ENCODE measurements at places on chromosomes 6 and 20.

DNA sequence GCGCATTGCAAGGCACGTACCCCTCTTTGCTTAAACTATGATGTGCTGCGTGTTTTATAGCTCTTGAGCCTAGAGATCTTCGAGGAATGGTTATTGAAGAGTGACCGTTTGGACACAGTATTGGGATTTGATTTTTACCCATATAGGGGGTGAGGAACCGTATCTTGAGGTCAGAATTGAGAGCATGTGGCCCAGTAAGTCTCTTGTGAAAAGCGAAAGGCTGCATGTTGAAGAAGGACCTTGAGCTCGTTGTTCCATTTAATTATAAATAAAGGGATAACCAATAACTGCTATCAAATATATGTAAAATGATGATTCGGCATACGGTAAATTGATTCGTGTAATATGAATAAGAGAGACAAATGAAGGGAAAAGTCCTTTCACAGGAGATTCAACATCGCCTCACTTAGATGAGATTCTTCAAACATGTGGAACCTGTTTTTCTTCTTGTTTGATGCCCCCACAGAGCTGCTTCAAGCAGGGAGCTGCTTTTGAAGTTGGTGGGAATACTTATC is 66.6 kb downstream of the AKAP12 start:
- DNase-seq, result no peak

DNA sequence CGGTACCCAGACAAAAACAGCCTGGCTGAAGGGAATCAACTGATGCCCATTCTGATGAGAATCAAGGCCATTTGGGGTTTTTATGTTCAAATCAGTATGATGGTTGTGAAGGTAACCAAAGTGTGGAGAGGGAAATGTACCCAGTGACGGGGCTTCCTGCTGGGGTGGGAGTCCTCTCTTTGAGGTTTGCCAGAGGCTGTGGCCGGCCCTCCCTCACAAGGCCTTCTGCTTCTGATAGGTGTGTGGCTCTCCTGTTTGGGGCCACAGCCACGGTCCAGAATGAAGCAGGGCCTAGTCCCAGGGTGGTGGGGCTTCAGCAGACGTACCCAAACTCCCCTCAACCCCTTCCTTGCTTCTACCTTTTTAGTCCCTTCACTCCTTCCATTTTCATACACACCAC is 86.7 kb upstream of the NAA20 start:
- no peak for DNase-seq

DNA sequence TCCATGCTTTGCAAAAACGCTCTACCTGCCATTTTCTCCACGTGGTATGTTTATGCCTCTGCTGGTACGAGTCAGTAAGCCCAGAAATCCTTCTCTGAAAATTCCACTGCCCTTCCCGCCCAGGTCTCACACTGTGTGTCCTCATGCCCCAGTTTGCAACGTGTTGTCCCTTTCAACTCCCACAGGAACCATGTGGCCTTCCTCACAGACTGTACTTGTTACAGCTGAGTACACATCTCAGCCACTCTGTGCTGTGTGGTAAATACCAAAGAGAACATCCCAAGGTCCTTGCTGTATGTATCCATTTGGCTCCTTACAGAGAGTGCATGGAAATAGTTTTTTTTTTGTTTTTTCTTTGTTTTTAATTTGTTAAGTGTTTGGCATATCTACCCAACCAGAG is 56.9 kb downstream of the RTN4IP1 start:
- DNase-seq, result no peak

DNA sequence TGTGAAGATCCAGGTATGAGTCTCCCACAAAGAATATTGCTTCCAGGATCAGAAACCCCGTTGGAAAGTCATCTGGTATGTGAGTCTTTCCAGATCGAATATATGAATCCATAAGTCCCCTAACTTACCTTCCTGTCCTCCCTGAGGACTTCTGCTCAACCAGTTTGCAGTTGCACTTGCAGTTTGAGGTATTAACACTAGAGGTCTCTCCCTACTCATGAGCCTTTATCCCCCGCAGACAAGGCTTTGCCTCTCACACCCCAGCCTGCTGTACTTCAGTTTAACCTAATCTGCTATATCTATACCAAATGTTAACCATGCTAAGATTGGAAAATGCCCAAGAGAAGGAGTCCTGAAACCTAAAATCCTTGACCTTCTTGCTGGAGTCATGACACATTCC is 135.3 kb upstream of the DEFB112 start:
- no peak for DNase-seq

DNA sequence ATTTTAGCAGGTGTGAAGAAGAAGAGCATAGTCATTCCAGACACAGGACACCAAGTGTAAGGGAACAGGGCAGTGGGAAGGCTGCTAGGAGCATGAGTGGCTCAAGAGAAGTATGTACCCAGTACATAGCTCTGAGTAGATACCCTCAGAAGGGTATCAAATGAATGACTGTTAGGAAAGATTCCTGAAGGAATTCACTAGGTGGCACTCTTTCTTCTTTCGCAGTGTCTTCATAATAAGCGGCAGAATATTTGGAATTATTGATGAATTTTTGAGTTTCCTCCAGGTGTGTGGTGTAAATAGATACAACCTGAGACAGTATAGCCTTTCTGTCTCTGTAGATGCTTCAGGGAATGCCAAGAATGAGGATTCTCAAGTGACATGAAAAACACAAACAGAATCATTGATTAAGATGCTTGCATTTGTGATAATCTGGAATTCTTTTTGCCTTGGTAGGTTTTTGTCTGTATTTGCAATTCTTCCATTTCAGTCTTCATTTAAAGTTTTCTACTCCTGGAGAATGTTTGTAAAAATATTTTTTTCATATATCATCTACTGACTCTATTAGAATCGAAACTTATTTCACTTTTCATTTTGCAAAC is 264.3 kb upstream of the RIMS1 start:
- no peak for DNase-seq

DNA sequence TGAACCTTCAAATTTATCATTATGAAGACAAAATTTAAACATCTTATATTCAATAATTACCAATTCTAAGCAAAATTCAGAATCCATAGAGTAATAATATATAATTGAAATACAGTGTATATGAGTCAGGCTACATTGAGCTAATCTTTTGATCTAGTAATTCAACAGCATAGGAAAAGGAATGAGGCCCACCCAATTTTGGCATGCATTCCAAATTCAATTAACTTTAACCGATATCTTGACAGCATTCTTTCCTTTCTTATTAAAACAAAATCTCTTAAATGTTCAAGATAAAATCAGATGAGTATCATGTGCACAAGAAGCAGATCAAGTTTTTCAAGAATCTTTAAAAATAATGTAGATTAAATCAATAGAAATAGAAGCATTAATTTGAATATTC is 132.9 kb upstream of the QKI start:
- no peak for DNase-seq

GRCh38 chr6:26312096-26312463 is 52.9 kb upstream of the BTN3A2 start:
- no peak for DNase-seq

DNA sequence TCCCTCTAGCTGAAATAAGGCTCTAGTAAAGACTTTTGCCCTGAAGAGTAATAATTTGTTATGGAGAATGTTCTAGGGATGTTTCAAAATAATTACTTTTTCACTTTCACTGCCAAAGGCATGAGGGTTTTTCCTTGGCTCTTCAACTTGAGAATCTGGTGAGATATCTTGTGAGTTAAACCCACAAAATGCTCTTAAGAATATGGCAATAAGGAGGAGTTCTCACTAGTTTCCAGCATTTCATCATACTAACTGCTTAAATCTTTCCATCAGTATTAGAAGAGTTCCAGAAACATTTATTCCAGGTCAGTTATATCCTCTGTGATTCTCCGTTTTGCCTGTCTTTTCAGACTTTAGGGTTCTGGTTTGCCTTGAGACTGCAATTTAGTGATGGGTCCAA is 785.6 kb upstream of the GJE1 start:
- DNase-seq, result no peak

DNA sequence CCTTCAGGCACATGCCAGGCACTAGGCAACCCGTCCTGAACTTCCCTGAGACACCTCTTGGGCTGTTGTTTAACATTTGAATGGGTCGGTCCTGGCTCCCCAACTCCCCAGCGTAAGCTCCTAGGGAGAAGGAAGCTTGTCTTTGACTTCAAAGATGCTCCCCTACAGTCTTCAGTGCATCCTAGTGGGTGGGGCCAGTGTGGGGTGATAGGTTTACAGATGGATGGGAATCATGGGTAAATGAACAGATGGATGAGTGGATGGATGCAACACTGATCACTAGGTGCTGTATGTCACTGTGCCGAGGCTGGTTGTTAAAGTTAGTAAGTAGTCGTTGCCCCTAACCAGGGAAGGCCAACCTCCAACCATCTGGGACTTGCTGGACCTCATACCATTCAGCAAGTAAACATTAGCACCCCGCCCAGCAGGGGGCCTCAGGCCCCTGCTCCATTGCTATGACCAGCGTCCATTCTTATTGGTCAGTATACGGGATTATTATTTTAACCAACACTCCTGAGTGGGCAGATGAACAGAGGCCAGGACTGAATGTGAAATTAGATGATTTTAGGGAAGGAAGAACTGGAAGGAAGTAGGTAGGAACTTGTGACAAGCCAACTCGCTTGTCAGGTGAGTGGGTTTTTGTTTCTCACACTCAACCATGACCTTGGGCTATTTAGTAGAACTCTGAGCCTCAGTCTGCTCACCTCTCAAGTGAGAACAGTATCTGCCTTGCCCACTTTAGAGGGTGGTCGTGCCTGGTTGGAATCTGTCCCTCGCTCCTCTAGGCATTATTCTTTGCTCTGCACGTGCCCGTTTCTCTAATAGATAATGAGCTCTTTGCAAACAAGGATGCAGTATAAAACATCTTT is 82.9 kb upstream of the FOXP4 start:
- DNase-seq, result peak; percentile 86

DNA sequence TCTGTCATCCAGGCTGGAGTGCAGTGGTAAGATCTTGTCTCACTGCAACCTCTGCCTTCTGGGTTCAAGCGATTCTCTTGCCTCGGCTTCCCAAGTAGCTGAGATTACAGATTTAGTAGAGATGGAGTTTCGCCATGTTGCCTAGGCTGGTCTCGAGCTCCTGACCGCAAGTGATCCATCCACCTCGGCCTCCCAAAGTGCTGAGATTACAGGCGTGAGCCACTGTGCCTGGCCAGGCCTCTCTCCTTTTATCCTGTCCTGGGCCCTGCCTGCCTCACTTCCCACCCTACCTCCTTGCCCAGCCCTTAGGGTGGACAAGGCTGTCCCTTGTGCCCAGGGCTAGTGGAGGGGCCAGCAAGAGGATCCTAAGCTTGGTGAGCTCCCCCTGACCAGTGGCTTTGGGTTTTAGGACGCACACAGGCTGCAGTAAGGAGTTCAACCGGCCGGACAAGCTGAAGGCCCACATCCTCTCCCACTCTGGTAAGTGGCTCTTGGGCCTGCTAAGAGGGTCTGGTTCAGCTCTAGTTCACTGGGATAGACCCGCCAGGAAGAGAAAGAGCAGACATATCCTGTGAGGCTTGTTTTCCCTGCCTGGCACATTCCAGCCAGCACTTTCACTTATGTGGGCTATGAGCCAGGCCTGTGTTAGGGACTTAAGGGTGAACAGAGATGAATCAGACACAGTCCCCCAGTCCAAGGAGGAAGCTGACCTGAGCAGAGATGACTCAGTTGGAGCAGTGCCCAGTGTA is 21.9 kb upstream of the CHMP4B start:
- no peak for DNase-seq

- no peak for DNase-seq
These were observed 359.5 kb upstream of the FLRT3 start for GRCh38 chr20:14696937-14697336.

DNA sequence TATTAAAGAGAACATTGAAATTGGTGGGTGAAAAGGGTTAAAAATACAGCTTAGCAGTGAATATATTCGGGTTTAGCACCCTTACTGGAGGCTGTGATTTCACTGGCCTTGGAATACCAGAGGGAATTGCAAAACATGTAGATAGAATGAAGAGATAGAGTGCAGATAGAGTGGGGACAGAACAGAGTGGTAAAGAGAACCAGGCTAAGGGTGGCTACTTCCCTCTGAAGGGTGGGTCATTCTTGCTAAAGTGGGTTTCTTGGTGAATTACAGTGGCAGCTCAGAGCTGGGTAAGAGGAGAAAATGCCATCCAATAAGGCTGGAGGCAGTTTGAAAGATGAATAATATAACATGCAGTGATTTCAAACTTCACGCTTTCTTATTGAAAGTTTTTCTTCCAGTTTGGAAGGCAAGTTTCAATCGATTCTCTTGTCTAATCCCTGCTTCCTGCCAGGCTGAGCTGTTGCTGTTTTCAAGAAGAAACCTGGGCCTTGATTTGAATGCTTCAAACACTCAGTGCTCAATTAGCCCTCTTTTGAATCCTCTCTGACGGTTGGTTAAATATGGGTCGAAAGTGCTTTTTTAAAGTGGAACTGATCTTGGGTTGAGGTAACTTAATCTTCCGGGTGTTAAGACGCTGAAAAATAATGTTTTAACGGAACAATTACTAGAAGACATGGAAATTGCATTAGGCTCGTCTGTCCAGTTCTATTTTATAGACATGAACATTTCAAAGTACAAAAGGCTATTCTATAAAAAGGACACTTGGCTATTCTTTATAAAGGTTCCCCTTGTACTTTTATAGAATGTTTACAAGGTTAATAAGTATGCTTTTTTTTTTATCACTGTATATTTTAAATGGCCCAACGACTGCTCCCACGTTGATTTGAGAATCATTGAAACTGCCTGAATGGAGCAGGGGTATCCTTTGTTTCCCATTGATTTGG is 203.3 kb downstream of the BCAS1 start:
- DNase-seq, result no peak

DNA sequence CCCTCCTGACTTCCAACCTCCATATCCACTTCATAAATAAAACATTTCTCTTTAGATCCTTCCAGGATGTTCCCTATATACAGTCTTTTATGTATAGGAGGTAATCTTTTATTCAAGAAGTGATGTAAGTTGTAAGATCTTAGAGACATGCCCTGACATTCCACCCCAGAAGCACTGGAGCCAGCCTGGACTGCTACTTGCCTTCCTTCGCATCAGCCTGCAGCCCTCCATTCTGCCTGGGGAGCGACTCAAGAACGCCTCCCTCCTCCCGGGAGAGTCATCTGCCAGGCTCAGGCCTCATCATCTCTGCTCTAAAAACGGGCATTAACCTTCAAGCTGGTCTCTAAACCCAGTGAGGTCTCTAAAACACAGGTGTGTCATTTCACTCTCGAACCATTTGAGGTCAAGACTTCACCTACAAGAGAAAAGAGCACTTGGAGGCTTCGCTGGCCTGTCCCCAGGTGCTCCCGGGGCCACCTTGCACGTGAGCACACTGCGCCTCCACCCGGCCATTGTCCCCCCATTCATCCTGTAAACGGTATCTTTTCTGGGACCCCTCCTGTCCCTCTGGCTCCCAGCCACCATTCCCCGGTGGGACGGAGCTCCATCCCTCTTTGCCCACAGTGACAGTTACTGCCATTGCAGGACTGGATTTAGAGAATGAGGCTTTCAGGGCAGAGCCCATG is 107.5 kb upstream of the PDE10A start:
- DNase-seq, result no peak

- DNase-seq, result no peak
These were observed 4.8 kb upstream of the PRPH2 start for GRCh38 chr6:42727087-42727611.

DNA sequence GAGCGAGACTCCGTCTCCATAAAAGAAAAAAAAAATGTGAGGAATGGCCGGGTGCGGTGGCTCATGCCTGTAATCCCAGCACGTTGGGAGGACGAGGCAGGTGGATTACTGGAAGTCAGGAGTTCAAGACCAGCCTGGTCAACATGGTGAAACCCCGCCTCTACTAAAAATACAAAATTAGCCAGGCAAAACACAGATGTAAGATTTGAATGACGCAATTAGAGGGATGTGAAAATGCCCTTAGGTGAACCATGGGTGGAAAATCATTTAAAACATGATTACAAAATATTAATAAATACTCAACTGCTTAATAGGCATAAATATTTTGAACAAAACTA is 20.9 kb downstream of the COL9A3 start:
- no peak for DNase-seq

Data from right atrium auricular region (tissue), 2 donors.